Activated naive CD4-positive, alpha-beta T cell treated with anti-CD3 and anti-CD28 coated beads, Interleukin-2, amount 50 U/mL, for 72 hours (primary cell): ENCODE measurements at places on chromosomes 12 and 14. TPM values are rescaled to one million over a fixed set of nuclear protein-coding genes. Genes with fewer than 3 reads are reported as not detected.

The HOXC12 gene
- not detected for total RNA-seq

The DNAJC22 gene
- 0.11 TPM for total RNA-seq

DNA sequence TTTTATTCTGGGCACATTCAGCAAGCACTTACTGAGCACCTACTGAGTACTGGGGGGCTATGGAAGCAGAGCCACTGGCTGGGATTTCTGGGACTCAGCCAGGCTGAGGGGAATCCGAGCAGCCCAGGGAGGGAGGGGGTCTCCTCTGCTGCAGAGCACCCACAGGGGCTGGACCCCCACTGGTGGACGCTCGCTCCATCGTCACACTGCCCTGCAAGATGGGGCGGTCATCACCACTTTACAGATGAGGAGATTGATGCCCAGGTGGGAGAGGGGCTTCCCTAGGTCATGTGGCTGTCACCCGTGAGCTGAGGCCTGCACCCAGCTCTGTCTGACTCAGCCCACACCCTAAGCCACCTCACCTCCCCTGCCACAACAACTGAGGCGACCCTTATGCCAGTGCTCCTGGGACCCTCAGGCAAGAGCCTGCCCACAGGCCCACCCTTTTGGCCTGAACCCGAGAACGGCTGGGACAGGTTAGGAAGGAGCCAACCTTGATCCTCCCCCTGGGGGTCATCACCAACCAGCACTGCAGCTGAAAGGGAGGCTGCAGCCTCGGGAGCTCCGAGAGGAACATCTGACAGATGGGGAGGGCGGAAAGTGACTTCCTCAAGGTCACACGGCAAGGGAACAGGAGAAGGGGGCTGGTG lies 74.4 kb downstream of the SERPINA3 start:
- no peak for DNase-seq

DNA sequence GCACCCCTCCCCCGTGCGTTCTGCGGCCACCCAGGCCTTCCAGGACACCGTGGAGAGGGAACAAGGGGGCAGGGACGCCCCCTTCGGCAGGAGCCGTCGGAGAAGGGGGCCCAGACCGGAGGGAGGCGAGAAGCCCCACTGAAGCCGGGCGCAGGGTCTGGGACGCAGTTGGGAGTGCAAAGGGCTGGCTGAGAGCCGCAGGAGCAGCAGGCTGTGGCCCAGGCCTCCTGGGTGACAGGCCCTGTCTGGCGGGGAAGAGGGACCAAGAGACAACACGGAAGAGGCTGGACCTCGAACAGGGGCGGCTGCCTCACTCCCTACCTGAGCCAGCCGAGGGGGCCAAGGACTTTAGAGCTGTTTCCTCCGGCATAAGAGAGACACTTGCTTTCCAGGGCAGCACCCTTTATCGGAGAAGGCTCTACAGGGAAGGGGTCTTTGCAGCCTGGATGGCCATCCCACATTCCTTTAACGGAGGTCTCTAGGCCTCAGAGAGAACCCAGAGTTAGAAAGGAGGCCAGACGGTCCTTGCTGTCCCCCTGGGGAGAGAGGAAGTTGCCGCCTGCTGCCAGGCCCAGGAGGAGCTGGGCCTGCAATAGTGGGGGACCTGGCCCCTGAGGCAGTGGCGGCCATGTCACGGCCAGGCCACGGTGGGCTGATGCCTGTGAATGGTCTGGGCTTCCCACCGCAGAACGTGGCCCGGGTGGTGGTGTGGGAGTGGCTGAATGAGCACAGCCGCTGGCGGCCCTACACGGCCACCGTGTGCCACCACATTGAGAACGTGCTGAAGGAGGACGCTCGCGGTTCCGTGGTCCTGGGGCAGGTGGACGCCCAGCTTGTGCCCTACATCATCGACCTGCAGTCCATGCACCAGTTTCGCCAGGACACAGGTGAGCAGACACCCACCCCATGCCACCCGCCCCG lies 1.3 kb downstream of the DTX1 start:
- DNase-seq = no peak
